ENCODE measurements at places on chromosomes 7 and 10. TPM values are rescaled to one million over a fixed set of nuclear protein-coding genes. Genes with fewer than 3 reads are reported as not detected.
A peak's percentile ranks its signal among the peaks of the same experiment; 100 is the strongest.

GRCh38 chr7:106812027-106812643 is 52.9 kb upstream of the PIK3CG start:
- DNase-seq: no peak

- no peak for DNase-seq
Observed at GRCh38 chr7:100248483-100248882, 28.7 kb downstream of the PVRIG start.

DNA sequence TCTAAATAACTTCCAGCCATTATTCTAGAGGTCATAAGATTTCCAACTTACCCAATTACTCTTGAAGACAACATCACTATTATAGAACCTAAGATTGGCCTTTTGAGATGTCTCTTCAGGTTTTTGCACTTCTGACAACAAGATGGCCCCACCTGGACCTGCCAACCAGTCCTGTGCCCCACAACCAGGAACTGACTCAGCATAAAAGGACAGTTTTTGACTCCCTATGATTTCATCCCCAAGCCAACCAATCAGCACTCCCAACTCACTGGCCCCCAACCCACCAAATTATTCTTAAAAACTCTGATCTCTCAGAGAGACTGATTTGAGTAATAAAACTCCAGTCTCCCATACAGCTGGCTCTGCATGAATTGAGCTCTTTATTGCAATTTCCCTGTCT is 94.4 kb downstream of the TMEM106B start:
- DNase-seq: no peak

DNA sequence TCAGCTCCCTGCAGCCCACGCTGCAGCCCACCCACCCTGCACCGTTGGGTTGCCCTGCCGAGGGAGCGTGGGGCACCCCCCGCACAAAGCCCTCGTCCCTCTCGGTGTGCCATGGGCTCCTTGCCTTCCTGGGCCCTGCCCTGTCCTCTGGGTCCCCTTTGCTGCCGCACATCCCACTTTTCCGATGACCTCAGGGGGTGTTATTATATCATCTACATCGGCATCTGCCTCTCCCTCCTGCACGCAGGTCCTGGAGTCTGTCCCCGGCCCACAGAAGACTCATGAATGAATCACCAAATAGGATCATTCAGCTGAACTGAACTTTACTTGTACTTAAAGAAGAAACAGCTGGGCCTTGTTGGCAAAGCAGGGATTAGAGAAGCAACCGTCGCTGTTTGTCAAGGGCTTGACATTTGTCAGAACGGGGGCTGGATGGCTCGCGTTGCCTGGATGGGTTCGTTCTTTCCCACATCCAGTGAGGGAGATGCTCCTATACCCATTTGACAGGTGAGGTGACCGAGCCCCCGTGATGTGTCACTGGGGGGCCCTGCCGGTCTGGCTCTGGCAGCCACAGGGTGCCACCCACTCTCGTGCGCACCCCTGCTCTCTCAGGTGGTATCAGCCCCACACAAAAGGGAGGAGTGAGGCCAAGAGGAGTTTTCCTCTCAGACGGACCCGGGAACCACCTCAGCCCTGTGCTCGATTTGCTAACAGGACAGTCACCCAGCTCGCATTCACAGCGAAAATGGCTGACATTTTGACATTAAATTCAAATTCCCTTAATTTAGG is 58.6 kb upstream of the EBF3 start:
- peak; percentile 91 for DNase-seq

- DNase-seq: no peak
Observed at GRCh38 chr7:35691827-35692307, 3.1 kb downstream of the HERPUD2 start.

DNA sequence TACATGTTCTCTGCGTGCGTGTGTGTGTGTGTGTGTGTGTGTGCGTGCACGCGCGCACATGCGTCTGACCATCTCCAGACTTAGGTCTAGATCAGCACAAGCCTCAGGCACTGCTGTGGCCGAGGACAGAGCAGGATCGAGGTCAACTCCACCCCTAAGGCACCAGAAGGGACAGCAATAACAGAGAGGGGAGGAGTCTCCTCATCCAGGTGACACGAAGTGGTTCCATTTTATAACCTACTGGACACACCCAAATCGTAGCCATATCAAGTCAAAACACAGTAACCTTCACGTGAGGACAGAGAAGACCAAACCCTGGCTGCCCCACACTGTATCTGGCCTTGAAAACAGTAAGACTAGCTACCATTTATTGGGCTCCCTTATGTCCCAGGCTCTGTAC is 224.1 kb downstream of the FGFR2 start:
- DNase-seq: no peak

DNA sequence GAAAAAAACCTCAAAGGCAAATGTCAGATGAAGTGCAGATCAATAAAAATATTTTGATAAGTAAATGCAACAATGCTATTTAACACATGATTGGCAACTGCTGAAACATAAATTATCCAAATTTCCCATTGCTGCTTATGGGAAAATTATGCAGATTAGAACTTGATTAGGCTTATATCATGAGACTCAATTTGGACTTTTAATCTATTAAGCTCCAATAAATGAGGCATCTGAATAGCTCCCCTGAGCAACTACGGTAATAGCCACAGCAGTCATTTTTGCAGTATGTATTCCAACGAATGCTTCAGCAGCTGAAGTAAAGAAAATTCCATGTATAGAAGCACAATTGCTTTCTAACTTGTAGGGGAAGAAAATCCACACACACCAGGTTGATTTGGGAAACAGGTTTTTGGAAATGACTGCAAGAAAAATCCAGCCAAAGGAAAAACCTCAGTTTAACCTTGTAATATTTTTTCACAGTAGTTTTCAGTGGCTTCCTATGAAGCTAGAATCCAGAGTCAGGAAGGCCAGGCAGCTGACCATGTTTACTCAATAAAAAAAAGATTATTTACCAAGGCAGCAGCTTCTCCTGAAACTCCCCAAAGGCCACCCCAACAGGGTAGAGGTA is 716.1 kb downstream of the KCNMA1 start:
- no peak for DNase-seq

Gene ARHGAP12
- 17.4 TPM for total RNA-seq

DNA sequence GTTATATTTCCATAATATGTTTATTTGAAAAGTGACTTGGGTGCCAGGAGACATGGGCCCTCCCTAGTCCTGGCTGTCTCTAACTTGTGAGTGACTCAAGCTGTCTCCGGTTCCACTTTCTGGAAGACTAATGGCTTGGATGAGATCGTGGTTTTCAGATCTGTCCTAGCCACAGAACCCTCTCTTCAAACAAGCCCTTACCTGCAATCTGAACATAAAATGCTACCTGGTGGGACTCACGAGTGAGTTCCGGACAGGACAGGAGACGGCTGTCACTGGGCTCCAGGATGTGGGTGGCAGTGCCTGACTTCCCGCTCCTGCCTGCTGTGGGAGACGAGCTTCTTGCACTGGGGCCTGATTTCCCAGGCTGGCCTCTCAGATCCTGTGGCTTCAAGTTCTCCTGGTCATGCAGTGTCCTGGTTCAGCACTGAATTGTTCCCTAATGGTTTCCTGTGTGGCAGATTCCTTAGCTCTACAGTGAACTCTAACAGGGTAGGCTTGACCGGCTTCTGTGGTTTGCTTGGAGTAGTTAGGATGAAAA is 26.0 kb upstream of the PFKFB3 start:
- DNase-seq: peak; percentile 39

Gene SPDYE11
- total RNA-seq: not detected

GRCh38 chr7:69630292-69630691 is 32.0 kb downstream of the AUTS2 start:
- DNase-seq: peak; percentile 81

DNA sequence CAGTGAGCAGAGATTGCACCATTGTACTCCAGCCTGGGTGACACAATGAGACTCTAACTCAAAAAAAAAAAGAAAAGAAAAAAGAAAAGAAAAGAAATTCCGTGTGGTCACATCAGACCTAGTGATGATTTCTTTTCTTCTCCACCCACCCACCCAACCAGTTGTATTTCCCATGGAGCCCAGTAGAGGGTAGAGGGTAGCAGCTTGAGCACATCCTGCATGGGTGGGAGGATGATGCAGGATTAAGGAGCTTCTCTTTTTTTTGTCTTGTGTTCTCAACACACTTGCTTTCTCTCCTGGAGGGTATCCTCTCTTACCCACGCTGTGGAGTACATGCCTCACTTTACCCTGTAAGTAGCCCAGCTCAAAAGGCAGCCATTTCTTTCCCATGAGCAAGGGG is 118.6 kb upstream of the CARD11 start:
- DNase-seq: no peak

DNA sequence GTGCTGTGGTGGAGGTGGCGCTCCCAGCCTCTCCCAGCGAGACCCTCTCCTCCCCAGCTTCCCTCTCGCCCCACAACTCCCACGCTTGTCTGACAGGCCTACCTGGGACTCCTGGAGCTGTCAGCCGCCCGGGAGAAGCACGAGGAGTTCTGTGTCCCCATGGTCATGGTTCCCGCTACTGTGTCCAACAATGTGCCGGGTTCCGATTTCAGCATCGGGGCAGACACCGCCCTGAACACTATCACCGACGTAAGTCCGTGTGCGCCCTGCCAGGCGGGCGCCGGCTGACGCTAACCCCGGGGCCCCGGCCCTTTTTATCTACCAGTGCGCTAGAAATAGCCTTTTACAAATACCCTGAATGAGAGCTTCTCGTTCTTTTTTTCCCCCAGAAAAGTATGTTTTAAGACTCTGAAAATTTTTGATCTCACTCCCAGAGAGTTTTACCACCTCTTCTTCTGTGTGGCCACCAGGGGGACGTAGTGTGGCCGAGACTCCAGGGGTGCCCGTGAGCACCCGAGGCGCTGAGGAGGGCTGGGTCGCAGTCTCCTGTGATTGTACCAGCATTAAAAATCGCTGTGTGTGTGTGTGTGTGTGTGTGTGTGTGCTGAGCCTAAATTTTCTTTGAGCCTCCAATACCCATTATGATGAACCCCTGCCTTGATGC is 52.6 kb downstream of the PFKP start:
- DNase-seq: no peak

DNA sequence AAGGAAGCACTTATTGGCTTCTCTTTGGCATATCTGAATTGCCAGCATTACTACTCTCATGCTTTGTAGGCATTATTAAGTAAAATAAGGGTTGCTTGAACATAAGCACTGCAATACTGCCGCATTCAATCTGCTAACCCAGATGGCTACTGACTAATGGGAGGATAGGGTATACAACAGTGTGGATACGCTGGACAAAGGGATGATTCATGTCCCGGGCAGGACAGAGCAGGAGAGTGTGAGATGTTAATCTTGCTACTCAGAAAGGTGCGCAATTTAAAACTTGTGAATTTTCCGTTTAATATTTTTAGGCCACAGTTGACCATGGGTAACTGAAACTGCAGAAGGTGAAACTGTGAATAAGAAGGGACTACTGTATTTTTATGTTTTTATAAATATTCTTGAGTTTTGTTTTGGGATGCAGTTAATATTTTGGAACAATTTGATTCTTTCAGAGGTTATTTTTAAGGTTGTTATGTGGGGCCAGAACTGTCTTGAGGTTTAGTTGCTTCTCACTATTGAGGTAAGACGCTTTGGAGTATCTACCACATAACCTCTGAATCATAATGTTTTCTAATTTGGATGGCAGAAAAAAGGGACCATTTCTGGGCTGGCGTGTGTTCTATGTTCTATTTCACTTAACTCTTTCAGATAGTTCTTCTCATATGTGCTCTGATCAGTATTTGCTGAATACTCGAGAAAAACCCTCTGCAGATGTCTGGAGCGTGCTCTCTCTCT is 75.7 kb upstream of the SYPL1 start:
- peak; percentile 70 for DNase-seq

- no peak for DNase-seq
Observed at GRCh38 chr7:1314908-1315450, 82.3 kb downstream of the UNCX start.

Gene NPTX2
- total RNA-seq: not detected

GRCh38 chr7:107404740-107405537 is 64.9 kb upstream of the GPR22 start:
- no peak for DNase-seq

DNA sequence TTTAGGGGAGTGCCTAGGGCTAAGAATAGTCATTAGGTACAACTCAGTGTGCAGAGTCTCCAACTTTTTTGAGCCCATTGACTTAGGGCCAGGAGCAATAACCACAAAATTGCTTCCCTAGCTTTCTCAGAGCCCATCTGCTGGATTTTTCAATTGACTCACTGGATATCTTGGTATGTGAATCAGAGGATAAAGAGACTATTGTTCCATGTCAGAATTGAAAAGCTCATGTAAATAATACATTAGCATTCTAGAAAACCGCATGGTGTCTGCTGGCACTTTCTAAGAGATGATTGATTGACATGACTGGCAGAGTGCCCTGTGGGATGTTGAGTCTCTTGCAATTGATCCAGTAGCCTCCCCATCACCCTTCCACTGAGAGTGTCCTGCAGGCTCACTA is 246.2 kb downstream of the CCDC7 start:
- peak; percentile 93 for DNase-seq

Gene NAT16
- total RNA-seq: not detected

Gene TMEM196
- total RNA-seq: not detected

GRCh38 chr10:122387572-122387971 is 13.1 kb downstream of the PLEKHA1 start:
- DNase-seq: no peak

Gene EPO
- not detected for total RNA-seq

Gene PLEKHA1
- total RNA-seq: 13.5 TPM
